Right renal cortex interstitium (tissue), 3 donors: ENCODE measurements at places on chromosomes 2 and 18. TPM values are rescaled to one million over a fixed set of nuclear protein-coding genes. Genes with fewer than 3 reads are reported as not detected.
A peak's percentile ranks its signal among the peaks of the same experiment; 100 is the strongest.

Gene AFG3L2
- polyA plus RNA-seq, result 82.1 TPM

Gene DNAJC5G
- polyA plus RNA-seq, result 0.47 TPM

Gene IKZF2
- polyA plus RNA-seq, result 8.4 TPM

Gene UGT1A5
- not detected for polyA plus RNA-seq

Gene OTOF
- 0.11 TPM for polyA plus RNA-seq

Gene C1GALT1C1L
- polyA plus RNA-seq, result 2.8 TPM

- DNase-seq, result no peak
Measured at GRCh38 chr2:59969161-59969560, 584.3 kb downstream of the BCL11A start.

- no peak for DNase-seq
Measured at GRCh38 chr2:3587432-3587831, 7.5 kb upstream of the COLEC11 start.

- no peak for DNase-seq
Measured at GRCh38 chr18:805755-806110, 6.3 kb downstream of the YES1 start.

DNA sequence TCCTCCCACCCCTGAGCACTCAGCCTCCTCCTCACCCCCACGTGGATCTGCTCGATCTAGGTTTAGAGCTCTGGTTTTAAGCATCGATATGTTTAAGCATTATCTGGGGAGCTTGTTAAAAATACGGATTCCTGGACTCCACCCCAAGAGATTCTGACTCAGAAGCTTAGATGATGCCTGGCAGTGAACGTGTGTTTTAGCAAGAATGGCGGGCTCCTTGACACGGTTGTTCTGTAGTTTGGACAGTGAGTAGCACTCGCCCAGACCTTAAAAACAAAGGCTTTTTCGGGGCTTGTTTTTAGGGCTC lies 47.3 kb downstream of the LDLRAD4 start:
- DNase-seq, result no peak

DNA sequence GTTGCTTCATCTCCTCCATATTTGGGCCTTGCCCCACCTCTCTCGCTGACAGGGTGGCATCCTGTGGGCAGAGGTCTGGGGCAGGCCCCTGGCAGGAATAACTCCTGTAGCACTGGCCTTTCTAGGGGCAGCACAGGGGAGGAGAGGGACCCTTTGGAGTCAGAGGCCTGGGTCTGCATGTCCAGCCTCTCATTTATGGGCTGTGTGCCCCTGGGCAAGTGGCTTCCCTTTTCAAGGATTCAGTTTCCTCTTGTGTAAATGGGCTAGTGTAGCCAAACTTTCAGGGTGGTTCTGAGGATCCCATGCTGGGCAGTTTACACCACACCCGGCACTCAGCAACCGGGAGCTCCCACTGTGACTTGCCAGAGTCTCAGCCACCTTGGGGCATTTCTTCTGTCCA lies 23.4 kb downstream of the ADRA2B start:
- no peak for DNase-seq

- DNase-seq, result no peak
Measured at GRCh38 chr2:197131558-197131855, 179.1 kb downstream of the ANKRD44 start.

DNA sequence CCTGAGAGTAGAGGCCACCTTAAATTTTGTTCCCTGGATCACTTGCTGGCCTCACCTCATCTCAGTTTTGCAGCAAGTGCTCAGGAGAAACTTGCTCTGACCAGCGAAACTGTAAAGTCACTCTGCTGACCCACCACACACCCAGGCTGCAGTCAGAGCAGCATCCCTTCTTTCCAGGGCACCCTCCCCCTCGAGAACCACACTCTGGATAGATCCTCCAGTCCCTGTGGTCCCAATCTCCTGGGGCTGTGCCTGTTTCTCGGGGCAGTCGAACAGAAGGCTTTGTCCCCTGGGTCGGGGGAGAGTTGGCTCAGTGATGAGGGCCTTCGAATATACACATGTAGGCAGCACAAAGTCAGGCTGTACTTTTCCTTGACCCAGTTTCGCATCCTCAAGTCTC lies 18.4 kb downstream of the ST8SIA5 start:
- no peak for DNase-seq

GRCh38 chr2:137467246-137467862 lies 496.9 kb upstream of the HNMT start:
- DNase-seq, result peak; percentile 21

GRCh38 chr2:28821295-28821958 lies 10.8 kb downstream of the SPDYA start:
- DNase-seq, result peak; percentile 38

GRCh38 chr2:170850251-170850650 lies 33.6 kb downstream of the GAD1 start:
- DNase-seq, result no peak

DNA sequence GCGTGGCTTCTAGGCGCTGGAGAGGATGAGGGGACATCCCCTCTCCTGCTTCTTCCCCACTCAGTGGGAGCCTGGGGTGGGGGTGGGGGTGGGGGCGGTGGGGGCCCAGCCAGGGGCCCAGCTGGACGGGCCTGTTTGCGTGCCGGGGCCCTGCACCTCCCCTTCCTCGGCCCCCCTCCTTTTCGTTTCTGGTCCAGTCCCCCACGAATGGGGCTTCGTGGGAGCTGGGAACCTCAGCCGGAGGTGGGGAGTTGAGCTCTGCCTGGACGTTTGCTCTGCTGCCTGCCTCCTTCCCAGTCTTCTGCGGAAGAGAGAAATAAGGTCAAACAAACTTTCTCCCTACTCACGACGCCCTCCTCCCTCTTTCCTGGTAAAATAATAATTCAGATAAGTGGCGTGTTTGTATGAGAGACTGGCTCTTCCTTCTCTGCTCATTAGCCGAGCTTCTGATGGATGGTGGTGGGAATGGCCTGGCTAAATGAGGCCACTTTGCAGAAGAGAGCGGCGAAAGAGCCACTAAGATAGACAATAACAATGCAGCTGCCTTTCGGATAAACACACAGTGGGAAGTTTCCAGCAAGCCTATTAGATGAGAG lies 782 bp downstream of the MTA3 start:
- no peak for DNase-seq

- no peak for DNase-seq
Measured at GRCh38 chr18:70418546-70419311, 129.9 kb downstream of the SOCS6 start.

DNA sequence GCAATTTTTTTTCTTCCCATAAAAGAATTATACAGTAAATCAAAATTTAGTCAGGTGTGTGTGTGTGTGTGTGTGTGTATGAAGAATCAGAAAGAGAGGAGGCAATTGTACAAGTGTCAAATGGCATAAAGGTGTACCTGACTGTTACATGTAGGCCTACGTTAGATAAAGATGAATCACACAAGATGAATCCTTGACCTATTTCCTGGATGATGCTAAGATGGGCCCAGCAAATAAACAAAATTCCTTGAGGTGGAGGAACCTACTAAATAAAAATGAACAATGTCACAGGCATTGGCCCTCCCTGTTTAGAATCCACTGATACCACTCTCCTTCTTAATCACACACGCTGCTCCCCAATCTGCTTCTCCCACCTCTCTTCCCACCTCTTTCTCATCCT lies 79.7 kb upstream of the LRATD1 start:
- no peak for DNase-seq

DNA sequence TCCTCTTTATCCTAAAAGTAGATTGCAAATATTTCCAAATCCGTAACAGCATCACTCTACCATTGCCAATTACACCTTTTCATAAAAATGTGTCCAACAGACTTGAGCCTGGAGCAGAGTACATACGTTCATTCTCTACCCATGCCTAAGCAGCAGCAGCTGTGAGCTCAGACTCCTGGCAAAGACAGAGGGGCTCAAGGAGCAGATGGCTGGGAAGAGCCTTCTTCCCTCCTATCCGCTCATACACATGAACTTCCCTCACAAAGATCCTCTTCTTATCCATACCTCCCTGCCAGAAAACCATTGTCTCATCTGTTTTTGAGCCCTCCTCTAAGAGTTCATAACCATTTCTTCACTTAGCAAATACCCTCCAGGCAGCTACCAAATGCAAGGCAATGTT lies 164.3 kb upstream of the ARL4C start:
- no peak for DNase-seq

DNA sequence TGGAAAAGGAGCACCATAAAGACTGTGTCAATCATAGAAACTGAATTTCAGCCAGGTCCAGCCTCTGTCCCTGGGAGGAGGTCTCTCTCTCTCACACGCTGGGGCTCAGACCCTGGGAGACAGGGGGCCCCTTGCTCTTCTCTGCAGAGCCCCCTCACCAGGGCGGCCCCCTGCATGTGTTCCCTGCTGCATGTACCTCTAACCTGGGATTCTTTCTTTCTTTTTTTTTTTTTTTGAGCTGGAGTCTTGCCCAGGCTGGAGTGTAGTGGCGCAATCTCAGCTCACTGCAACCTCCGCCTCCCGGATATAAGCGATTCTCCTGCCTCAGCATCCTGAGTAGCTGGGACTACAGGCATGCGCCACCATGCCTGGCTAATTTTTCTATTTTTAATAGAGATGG lies 46.5 kb downstream of the TPO start:
- no peak for DNase-seq

GRCh38 chr18:3610813-3611212 lies 160.8 kb downstream of the TGIF1 start:
- no peak for DNase-seq
